Activated naive CD4-positive, alpha-beta T cell treated with anti-CD3 and anti-CD28 coated beads, Interleukin-2, amount 10 ng/mL, durations not matched to agents 7 days and 5 days (primary cell): ENCODE measurements at places on chromosomes 2 and 18.

DNA sequence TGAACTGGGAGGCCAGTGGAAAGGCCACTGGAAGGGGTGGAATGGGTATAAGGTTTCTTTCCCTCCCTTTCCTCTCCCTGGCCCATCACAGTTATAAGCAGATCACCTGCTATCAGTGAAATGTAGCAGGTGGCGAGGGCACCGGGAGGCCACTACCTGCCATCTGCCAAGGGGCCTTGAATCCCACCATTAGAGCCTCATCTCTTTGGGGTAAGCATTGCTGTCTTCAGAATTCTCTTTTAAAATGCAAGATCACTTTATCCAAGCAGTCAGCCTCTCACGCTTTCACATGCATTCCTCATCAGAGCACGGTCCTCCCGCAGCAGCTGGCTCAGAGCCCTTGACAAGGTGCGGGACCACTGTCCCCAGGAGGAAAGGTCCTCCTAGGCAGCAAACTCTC lies 268.5 kb downstream of the CELF4 start:
- no peak overlapping the region for H3K4me3 ChIP-seq
- H3K36me3 ChIP-seq: no peaks in the 10 kb centered on the region
- no peaks in the 10 kb centered on the region for H3K27me3 ChIP-seq

GRCh38 chr2:54652540-54652939 lies 70.9 kb upstream of the EML6 start:
- DNase-seq: no peak
- peaks cover 88% of the 10 kb centered on the region for H3K36me3 ChIP-seq
- H3K27me3 ChIP-seq: no peaks in the 10 kb centered on the region

DNA sequence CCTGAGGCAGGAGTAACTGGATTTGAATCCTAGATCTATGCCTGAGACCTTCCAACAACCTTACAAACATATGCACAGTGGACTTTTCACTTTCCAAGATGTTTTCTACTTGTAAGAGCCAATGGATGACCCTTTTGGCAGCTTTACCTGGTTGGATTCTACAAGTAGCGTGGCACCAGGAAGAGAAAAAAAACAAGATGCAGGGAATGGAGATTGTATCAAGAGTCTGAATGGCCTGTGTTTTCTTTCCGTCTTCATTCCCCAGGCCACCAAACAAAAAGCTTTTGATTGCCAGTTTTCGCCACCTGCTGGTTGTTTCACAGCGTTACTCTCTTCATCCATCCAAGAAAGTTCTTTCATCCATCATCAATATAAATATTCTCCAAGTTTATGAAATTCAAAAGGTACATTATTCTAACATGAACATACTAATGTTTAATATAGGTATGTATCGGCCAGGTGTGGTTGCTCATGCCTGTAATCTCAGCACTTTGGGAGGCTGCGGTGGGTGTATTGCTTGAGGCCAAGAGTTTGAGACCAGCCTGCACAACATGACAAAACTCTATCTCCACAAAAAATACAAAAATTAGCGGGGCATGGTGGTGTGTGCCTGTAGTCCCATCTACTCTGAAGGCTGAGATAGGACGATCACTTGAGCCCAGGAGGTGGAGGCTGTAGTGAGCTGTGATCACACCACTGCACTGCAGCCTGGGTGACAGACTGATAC lies 3.5 kb upstream of the BCL2 start:
- peaks cover 20% of the 10 kb centered on the region for H3K4me1 ChIP-seq
- H3K27me3 ChIP-seq: peaks cover 2% of the 10 kb centered on the region
- no peak overlapping the region for H3K27ac ChIP-seq
- H3K4me3 ChIP-seq: no peak overlapping the region

DNA sequence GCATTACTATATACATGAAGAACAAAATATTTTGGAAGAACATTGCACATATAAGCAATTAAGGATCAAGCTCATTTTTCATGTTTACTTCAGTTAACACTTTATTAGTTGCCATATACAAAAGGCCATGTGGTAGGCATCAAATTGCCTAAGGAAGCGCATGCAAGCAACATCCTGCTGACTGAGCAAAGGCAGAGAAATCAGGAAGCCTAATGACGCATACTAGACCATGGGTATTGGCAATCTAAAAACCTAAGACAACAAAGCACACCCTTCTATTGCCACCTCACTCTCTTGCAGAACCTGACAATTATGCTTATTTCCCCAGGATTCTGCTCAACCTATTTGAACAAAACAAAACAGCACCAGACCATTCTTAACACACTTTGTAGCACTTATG lies 171.9 kb downstream of the STK39 start:
- DNase-seq: no peak
- no peak overlapping the region for H3K4me3 ChIP-seq
- peaks cover 12% of the 10 kb centered on the region for H3K36me3 ChIP-seq
- no peak overlapping the region for H3K27ac ChIP-seq

- H3K27me3 ChIP-seq: peaks cover 14% of the 10 kb centered on the region
- DNase-seq: no peak
- H3K4me1 ChIP-seq: no peaks in the 10 kb centered on the region
- H3K27ac ChIP-seq: no peak overlapping the region
- no peaks in the 10 kb centered on the region for H3K36me3 ChIP-seq
Observed at GRCh38 chr18:79857082-79857671, 59.4 kb downstream of the KCNG2 start.

GRCh38 chr2:232120911-232121310 lies 159.4 kb downstream of the DIS3L2 start:
- no peak overlapping the region for H3K27ac ChIP-seq
- peaks cover 2% of the 10 kb centered on the region for H3K36me3 ChIP-seq
- peaks cover 4% of the 10 kb centered on the region for H3K4me1 ChIP-seq
- no peak overlapping the region for H3K4me3 ChIP-seq
